ENCODE measurements at places on chromosomes 4 and X. TPM values are rescaled to one million over a fixed set of nuclear protein-coding genes. Genes with fewer than 3 reads are reported as not detected.

GRCh38 chr4:30929649-30930048 lies 209.5 kb downstream of the PCDH7 start:
- DNase-seq: no peak

- DNase-seq: no peak
Observed at GRCh38 chr4:163600727-163601126, 106.2 kb downstream of the TMA16 start.

- DNase-seq: no peak
Observed at GRCh38 chr4:55321707-55322264, 24.3 kb upstream of the SRD5A3 start.

DNA sequence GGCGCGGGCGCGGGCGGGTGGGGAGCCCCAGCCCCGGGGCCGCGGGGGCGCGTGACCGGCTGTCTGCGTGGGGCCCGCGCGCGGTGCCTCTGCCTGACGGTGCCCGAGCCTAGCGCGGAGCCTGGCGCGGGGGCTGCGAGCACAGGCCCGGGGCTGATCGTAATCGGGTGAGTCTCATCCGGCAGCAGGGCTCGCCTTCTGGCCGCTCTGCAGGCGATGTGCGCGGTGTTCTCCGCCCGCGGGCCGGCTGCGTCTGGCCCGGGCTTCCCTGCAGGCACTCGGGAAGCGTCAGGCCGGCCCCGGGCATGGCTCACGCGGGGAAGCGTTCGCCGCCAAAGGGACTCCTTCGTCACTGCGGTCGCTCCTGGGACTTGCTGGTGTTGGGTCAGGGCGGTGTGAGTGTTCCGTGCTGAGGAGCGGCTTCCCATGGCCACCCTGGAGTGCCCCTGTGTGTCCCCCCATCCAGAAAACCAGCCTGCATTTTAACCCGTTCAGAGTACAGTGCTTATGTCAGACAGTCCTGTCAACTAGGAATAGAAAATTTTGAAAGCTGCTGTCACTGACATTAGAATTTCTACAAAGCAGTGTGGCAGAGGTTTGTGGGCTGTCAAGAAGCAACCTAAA lies 40.6 kb downstream of the FAM149A start:
- DNase-seq: no peak

- DNase-seq: no peak
Observed at GRCh38 chr4:42225286-42225685, 72.8 kb upstream of the BEND4 start.

- no peak for DNase-seq
Observed at GRCh38 chr4:166318810-166319525, 445.9 kb downstream of the TLL1 start.

GRCh38 chr4:77358315-77358928 lies 201.4 kb downstream of the CCNG2 start:
- DNase-seq: no peak

DNA sequence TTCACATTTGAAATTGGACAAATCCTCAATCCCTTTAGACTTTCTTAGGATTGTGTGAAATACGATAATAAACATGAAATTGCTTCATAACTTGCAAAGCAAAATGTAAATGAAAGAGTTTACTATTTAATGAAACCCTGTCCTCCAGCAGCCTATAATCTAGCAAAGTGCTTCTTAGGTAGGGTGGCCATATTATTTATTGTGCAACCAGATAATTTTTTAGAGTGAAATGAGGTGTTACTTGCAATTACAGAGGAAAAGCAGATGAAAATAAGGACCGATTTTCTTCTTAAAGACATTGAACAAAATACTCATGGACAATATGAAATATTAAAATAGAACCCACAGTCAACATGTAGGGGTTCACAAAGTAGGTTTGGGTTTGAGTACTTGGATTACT lies 116.2 kb upstream of the GALNT7 start:
- DNase-seq: no peak

DNA sequence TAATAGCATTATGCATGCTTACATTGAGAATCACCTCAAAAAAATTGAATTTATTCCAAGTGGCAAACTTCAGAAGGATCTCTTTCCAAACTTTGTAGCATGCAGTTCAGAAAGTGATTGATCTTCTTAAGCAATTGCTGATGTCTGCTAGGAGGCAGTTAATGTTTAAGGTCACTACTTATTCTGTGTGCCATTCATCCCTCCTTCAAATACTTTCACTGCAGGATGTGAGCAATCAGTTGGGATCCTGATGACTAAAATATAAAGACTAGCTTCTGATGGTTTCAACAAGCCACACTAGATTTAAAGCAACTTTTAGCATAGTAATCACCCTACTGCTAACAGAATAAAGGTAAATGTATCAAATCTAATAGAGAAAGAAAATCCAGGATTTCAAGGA lies 414.1 kb downstream of the ADGRL3 start:
- DNase-seq: no peak

GRCh38 chrX:28590396-28590795 lies 3.1 kb downstream of the IL1RAPL1 start:
- DNase-seq: no peak

DNA sequence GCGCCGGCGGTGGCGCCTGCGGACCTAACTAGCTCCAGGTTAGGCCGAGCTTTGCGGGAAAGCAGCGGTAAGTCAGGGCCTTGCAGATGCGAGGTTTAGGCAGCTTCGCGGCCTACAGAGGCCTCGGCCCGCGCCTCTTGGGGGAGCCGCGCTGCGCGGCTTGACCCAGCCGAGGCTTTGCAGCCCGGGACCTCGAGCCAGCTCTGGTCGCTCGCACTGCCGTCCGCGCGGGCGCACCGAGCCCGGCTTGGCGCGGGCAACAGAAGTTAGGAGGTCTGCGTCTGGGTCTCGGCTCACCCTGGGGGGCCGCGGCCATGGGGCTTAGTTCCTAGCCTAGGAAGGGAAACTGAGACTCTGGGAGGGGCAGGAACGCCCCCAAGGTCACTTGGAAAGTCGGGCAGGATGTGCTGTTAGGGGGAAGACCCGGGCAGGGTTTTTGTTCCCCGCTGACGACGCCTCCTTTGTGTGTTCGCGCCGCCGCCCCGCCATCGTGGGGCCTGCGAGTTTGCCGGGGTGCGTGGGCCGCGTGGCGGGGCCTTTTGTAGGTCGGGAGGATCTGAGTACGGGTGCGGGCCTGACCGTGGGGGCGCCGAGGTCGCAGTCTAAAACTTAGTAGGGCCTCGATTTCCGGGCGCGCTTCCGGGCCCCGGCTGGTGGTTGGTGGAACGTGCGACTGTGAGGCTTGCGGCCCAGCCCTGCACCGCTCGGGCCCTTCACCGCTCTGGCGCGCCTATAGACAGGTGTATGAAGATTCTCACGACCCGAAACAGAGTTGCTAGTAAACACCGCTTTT lies 482 bp downstream of the RNF4 start:
- DNase-seq: peak; percentile 59

DNA sequence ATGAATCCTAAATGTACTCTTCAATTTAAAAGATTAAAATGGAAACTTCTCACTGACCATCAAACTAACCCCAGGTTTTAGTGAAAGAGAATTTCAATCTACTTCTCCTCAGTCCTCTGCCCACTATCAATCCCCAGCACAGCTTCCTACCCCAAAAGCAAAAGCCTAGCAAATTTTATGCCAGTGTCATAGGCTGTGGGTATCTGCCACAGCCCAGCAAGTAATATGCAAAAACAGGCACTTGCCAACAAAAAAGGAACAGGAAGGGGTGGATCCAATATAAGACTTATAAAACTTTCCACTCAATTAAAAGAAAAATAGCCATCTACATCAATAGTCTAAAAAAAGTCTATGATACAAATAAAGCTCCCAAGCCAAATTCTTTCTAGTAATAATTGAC lies 22.3 kb downstream of the CAMK2D start:
- no peak for DNase-seq

DNA sequence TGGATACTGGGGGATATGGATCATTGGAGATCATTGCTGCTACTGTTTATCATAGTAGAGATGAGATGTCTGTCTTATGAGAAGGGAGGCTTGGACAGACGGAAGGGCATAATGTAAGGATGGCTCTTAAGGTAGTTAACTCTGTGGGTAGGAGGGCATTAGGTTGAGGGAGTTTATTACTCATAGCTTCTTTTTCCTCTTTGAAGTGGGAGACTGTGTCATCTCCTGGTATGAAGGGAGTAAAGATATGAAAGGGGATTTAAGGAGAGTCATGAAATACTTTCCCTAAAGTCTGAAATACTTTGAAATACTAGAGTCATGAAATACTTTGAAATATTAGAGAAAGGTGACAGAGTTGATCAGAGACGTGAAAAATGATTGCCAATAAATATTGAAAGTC lies 255.5 kb upstream of the PITX2 start:
- DNase-seq: no peak

- DNase-seq: no peak
Observed at GRCh38 chrX:75301060-75301459, 27.2 kb downstream of the UPRT start.

- DNase-seq: no peak
Observed at GRCh38 chr4:86338989-86339388, 20.9 kb downstream of the MAPK10 start.

Gene AGA
- 29.3 TPM for total RNA-seq

Gene P2RY10
- 2.2 TPM for total RNA-seq

Gene MAGED4
- total RNA-seq: 14.9 TPM

Gene CYLC1
- not detected for total RNA-seq

Gene FOXR2
- total RNA-seq: not detected

Gene RPS6KA6
- total RNA-seq: 5.9 TPM

Gene NOCT
- total RNA-seq: 6.4 TPM

Gene PAGE4
- total RNA-seq: not detected

Gene MAGEA1
- total RNA-seq: not detected
